ENCODE measurements at places on chromosomes 4 and X.

GRCh38 chrX:50211510-50211909 is 6.9 kb downstream of the CCNB3 start:
- DNase-seq, result no peak

GRCh38 chr4:35695421-35695820 is 548.9 kb downstream of the ARAP2 start:
- DNase-seq, result no peak

- no peak for DNase-seq
These were observed 467.7 kb downstream of the NKX6-1 start for GRCh38 chr4:84031401-84031800.

DNA sequence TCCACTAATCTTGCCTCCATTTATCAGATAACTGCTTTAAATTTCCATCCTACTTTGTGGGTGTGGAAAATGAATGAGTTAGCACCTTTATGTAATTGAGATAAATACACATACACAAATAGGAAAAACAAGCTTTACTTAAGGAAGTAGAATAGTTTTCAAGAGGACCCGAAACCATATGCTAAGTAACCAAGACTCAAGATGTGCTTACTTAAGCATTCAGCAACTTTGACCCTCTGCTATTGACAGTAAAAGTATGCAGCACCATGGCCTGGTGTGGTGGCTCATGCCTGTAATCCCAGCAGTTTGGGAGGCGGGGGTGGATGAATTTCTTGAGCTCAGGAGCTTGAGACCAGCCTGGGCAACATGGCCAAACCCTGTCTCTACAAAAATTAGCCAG is 29.9 kb downstream of the RNF175 start:
- no peak for DNase-seq

DNA sequence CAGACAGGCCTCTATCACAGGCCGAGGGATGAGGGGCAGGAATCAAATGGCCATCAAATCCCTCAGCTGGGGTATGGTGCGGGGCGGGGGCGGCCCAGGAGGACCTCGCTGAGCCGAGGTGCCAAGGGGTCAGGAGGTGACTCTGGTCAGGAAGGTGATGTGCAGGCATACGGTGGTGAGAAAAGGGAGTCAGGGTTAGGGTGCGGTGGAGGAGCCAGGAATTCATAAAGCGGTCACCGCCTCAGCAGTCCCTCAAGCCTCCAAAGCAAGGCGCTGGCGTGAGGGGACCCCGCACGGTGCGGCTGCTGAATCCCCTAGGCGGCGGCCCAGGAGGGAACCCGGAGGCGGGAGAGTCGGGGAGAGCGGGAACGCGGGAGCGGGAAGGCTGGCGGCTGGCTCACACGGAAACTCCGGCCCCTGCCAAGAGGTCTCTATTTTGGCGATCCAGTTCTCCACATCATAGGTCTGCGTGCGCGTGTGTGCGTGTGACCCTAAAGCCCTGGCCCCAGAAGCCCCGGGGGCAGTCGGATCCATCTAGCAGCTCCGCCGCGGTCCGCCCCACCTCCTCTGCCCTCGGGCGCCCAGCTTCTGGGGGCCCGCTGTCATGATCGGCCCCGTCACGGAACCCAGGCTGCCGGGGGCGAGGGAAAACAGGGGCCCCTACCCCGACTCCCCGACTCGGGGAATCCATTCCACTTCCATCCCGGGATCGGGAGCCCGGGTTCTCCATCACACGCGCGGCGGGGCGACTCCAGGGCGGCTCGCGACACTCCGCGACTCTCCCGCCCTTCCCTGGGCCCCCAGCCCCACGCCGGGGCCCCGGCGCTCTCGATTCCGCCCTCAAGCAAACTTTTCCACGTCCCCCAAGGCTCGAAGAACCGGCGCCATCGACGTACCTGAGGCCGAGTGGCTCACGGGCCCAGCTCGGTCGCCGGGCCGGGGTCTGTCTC is 593 bp downstream of the ELF4 start:
- DNase-seq, result no peak

- no peak for DNase-seq
These were observed 335.2 kb downstream of the PCDH10 start for GRCh38 chr4:133484287-133484686.

DNA sequence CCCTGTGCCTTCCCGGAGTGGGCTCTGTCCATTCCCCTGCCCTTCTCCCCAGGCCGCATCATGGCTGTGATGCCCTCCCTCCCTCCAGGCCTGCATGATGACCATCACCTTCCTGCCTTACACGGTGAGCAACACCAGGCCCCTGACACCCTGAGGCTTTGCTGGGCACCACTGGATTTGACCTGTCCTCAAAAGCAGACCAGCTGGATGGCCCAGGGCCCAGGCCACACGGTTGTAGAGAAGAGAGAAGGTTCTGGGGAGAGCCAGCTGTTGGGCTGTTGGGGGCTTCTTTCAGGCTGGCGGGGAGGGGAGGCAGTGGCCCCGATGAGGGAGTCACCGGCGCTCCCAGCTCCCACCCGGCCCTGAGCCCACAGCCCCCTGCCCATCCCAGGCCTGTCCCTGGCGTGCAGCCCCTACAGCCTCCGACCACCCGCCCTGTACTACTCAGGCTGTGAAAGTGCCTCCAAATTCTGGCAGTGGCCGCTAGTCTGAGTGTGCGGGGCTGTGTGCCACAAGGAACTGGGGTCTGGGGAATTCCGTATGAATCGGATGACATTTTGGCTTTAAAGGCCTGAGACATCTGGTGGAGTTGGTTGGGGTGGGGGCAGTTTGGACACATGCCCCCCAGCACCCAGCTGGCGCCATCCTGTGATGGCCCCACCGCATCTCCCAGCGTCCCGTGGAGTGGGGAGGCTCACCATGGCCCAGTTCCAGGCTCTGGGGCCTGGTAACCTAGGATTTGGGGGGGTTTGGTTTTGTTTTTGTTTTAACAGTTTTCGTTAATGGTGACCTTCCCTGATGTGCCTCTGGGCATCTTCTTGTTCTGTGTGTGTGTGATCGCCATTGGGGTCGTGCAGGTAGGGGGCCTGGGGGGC is 19.6 kb downstream of the TMEM175 start:
- no peak for DNase-seq

DNA sequence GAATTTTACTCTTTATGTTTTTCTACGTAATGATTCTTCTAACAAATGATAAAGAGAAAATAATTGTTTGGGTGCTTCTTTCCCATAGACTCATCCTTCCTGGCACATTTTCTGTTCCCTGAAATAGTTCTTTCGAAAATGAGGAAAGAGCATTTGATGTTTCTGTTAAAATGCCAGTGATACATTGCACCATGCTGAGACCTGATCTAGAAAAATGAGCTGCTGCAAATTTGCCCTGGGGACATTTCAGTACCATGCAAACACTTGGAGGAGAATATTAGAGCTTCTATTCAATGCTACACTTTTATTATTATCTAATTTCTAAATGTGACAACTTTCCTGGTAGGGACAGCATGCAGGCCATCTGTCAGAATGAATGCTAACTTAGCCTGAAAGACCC is 83.3 kb downstream of the C4orf33 start:
- DNase-seq, result no peak

DNA sequence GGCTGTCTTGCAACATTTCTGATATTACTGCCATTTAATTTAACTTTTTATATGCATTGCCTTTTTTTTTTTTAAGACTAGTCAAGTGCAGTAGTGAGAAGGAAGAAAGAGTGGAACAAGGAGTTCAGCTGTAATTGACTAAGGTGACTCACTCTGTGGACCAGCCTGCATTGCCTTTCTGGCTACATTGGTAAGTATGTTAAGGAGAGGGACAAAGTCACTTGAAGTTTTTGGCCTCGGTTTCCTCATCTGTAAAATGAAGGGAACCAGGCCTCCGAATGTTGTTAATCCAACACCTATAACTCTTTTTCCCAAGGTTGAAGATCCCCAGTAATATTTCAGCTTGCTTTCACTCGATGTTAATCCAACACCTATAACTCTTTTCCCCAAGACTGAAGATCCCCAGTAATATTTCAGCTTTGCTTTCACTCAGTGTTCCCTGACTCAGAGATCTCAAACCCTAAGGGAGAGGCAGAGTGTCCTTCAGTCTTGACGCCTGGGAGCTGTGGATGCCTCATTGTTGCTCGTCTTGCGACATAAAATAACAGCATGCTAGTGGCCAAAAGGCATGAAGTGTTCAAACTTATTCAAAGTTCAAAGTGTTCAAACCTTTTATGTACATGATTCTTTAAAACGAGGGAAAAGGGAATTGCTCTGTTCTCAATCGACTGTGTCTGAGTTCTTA is 102.0 kb downstream of the SORBS2 start:
- no peak for DNase-seq

- no peak for DNase-seq
These were observed 495.2 kb downstream of the AFF2 start for GRCh38 chrX:148995661-148996060.

DNA sequence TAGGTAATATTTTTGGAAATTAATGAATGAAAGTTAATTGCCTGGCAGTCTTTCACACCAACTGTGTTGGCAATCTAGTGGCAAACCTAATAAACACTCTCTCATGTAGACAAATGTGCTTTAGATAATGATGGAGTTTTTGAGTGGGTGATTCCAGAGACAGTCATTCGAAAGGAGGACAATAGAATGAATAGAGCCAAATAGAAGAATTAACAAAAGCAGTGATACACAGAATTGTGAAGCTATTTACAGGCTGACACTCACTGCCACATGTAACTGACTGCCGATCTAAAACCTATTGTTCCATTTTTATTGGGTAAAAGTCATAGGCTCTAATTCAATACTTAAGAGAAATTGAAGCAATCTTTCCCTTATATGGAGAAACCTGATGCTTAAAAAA is 338.5 kb downstream of the PCDH7 start:
- DNase-seq, result no peak

- DNase-seq, result no peak
These were observed 47.0 kb upstream of the NSUN7 start for GRCh38 chr4:40702800-40703151.

DNA sequence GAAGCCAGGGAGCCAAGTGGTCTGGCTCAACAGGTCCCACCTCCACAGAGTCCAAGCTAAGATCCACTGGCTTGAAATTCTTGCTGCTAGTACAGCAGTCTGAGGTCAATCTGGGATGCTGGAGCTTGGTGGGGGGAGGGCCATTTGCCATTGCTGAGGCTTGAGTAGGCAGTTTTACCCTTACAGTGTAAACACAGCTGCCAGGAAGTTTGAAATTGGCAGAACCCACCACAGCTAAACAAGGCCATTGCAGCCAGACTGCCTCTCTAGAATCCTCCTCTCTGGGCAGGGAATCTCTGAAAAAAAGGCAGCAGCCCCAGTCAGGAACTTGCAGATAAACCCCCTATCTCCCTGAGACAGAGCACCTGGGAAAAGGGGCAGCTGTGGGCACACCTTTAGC is 84.9 kb downstream of the EDA2R start:
- DNase-seq, result no peak

GRCh38 chrX:80766916-80767315 is 42.8 kb downstream of the BRWD3 start:
- DNase-seq, result no peak

DNA sequence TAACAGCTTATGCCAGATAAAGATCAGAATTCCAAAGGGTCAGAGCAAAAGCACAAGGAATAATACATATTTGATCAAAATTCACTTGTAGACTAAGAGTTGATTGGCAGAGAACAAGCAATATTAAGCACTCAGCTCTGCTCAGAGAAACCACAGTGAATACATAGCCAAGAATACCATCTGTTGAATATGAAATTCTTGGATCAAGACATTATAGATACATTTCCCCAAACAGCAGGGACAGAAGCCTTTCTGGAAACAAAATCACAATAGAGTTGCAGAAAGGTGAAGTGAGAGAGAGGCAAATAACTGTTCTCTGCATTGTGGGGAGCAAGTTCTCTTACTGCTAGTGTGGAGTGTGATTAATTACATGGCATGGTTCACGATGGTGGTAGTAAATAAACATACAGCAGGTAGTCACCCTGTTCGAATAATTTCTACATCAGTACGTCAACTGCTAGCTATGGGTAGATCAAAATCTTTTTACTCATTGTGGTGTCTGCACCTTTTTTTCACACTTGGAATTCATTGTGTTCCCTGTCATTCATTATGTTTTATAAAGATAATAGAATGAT is 366.7 kb downstream of the PCDH7 start:
- no peak for DNase-seq

- DNase-seq, result no peak
These were observed 100.7 kb upstream of the AMOT start for GRCh38 chrX:112941209-112941837.

- DNase-seq, result no peak
These were observed 249.2 kb downstream of the TENM3 start for GRCh38 chr4:182492423-182492822.

GRCh38 chrX:10939424-10939823 is 171.7 kb upstream of the HCCS start:
- no peak for DNase-seq

GRCh38 chrX:44435047-44435446 is 91.6 kb upstream of the EFHC2 start:
- no peak for DNase-seq

DNA sequence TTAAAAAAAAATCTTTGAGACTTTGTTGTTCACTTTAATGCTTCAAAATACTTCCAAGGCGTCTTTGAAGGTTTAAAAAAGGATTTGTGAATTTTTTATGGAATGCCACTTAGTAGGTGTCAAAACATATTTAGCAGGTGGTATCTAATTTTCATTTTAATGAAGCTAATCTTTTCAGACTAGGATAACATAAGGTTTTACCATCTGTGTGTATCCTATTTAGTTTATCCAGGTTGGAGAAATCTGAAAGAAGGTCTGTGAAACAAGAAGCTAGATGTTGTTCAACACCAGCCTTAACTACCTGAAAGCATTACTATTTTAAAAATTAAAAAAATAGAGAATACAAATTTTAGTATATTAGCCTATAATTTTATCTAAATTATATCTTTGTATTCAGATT is 193.4 kb downstream of the GRID2 start:
- no peak for DNase-seq

GRCh38 chr4:41456559-41457101 is 81.3 kb upstream of the LIMCH1 start:
- DNase-seq, result no peak

GRCh38 chr4:3391422-3391821 is 50.3 kb upstream of the HGFAC start:
- no peak for DNase-seq

GRCh38 chr4:80295336-80295735 is 28.9 kb downstream of the FGF5 start:
- no peak for DNase-seq

DNA sequence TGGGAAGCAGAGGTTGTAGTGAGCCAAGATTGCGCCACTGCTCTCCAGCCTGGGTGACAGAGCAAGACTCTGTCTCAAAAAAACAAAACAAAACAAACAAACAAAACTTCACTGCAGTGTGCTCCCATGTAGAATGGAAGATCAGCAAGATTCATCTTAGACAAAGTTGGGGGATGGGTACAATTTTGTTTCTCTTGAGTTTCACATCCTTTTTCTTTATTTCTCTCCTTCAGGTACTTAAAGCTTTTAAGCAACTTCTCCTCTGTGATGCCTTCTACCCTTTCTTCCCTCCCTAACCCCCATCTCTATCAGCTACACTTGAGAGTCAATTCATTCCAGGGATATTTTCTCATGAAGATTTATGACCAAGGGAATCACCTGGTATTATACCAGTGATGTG is 15.5 kb upstream of the RBBP7 start:
- DNase-seq, result no peak

DNA sequence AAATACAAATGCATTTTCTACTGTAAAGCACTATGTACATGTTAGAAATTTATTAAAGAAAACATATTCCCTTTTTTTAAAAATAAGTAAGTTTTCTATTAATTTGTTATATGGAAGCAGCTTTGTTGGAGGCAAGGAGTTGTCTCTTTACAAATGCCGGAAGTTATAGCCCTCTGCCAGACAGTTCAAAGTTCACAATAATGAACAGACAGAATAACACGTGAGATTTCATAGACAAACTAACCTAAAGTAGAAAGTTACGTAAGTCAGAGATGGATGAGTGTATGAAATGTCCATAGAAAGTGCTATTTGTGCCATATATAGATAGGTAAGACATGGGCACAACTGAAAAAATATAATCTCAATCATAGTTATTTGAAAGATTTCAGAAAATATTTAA is 43.9 kb upstream of the NEIL3 start:
- no peak for DNase-seq
